ENCODE measurements at places on chromosomes 1 and 21.
A peak's percentile ranks its signal among the peaks of the same experiment; 100 is the strongest.

GRCh38 chr1:8985915-8986813 is 40.1 kb downstream of the SLC2A7 start:
- DNase-seq = no peak

GRCh38 chr1:214666674-214667073 is 63.7 kb downstream of the CENPF start:
- no peak for DNase-seq

GRCh38 chr1:82215056-82215852 is 414.5 kb downstream of the ADGRL2 start:
- DNase-seq = no peak

- no peak for DNase-seq
Observed at GRCh38 chr21:46208761-46209721, 19.5 kb downstream of the LSS start.

- DNase-seq = peak; percentile 39
Observed at GRCh38 chr1:217333939-217334338, 297.0 kb downstream of the GPATCH2 start.
